ENCODE measurements at places on chromosomes 2 and 18. TPM values are rescaled to one million over a fixed set of nuclear protein-coding genes. Genes with fewer than 3 reads are reported as not detected.

GRCh38 chr2:130372833-130373807, 17.3 kb downstream of the PTPN18 start:
- DNase-seq = no peak

- DNase-seq = no peak
These were observed 5.1 kb downstream of the DYNC1I2 start for GRCh38 chr2:171692331-171692730.

DNA sequence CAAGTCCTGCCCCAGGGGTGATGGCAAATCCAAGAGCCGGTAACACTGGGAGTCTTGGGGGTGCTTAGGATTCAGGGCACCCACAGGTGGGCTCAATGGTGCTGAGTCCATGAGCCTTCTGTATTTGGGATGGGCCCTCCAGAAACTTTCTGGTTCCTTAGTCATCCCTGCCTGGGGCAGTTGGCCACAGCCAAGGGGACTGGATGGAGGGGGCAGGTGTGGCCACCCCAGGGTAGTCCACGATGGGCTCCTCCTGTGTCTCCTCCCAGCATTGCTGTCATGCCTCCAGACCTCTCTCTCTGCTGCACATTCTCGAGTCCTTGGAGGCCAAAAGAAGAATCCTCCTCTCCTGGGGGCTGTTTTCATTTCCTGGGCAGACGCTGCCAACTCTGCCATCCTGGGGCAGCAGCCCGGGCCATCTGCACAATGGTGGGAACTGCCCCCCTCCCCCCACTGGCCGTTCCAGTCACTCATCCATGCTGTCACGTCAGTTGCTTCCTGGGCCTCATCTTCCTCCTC, 158.0 kb upstream of the TWIST2 start:
- DNase-seq = no peak

DNA sequence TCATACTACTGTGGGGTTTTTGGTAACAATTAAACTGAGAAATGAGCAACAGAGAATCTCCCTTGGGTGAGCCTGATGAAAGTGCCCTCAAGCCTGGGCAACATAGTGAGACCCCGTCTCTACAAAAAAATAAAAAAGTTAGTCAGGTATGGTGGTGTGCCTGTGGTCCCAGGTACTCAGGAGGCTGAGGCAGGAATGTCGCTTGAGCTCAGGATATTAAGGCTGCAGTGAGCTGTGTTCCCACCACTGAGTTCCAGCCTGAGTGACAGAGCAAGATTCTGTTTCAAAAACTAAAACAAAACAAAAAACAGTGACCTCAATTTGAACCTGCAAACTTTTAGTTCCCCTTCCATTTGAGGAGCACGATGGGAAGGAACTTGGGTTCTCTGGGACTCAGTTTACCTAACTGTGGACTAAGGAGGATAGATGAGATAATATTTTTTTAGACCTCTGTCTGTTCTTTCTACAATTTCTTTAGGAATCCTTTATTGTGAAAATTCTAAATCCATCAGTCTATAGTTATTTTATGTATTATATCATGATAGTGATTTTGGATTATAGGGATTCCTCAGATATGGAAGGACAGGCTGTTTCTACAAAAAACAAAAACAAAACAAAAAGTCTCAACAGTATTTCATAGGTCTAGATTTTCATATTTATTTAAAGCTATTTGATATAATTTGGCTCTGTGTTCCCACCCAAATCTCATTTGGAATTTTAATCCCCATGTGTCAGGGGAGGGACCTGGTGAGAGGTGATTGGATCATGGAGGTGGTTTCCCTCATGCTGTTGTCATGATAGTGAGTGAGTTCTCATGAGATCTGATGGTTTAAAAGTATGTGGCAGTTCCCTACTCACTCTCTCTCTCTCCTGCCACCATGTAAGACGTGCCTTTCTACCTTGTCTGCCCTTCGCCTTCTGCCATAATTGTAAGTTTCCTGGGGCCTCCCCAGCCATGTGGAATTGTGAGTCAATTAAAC, 178.6 kb downstream of the MYCN start:
- no peak for DNase-seq

DNA sequence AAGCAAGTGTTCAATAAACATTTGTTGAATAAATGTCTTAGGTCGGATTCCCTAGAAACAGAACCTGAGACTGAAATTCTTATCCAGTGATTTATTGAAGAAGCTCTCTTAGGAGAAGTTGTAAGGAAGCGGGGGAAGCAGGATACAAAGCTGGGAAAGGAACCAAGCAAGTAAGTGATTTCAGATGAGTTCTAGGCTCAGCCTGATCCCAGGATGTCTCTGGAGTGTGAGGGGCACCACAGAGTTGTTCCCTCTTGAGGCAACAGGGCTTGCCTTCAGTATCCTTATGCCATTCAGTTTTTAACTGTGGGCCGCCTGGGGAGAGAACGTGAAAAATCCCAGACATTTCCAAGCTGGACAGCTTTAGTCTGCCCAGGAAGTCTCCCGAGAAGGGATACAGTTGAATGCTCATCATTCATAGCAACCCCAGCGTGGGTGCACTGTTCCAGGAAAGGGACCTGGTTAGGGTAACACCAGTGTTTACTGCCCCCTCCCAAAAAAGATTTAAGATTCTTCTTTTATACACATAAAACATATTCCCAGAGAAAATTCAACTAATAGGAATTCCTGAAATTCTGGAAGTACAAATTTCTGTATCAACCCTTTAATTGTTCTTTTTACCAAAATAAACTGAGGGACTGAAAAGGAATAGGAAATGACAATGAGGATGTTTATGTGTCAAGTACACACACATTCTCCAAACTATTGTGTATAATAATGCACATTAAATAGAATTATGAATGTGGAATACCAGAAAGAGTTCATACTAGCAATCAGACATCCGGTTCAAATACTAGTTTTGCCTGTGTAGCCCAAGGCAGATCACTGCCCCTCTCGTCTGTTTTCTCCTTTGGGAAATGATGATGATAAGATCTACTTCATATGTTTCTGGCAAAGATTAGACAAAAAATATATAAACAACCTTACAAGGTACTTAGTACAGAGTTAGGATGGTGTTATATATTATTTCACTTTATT, 592.1 kb upstream of the CDH2 start:
- peak; percentile 12 for DNase-seq

Gene TUBB8B
- total RNA-seq = not detected

Measured in tongue (tissue), 3 donors.